ENCODE measurements at places on chromosomes 4 and X. TPM values are rescaled to one million over a fixed set of nuclear protein-coding genes. Genes with fewer than 3 reads are reported as not detected.

UGT2B7 gene
- not detected for total RNA-seq

TKTL1 gene
- not detected for total RNA-seq

PLAC8 gene
- total RNA-seq, result not detected

SASH3 gene
- not detected for total RNA-seq

POF1B gene
- total RNA-seq, result not detected

TEX13D gene
- not detected for total RNA-seq

SUPT20HL1 gene
- total RNA-seq, result 0.07 TPM

EXOC1L gene
- total RNA-seq, result not detected

FREM3 gene
- total RNA-seq, result 0.07 TPM

DCHS2 gene
- not detected for total RNA-seq

NPNT gene
- not detected for total RNA-seq

IL3RA gene
- not detected for total RNA-seq

CABS1 gene
- total RNA-seq, result not detected

MAGEA12 gene
- total RNA-seq, result not detected

FGA gene
- total RNA-seq, result not detected

ENPP6 gene
- total RNA-seq, result not detected

CSAG1 gene
- not detected for total RNA-seq

RGS12 gene
- total RNA-seq, result 14.5 TPM

All from smooth muscle cell of the pulmonary artery (primary cell).